ENCODE measurements at places on chromosomes 11 and 22.

GRCh38 chr22:42645938-42646568, 3.1 kb downstream of the CYB5R3 start:
- no peak for DNase-seq

- DNase-seq, result no peak
Measured at GRCh38 chr11:89477175-89477574, 14.0 kb downstream of the NOX4 start.

DNA sequence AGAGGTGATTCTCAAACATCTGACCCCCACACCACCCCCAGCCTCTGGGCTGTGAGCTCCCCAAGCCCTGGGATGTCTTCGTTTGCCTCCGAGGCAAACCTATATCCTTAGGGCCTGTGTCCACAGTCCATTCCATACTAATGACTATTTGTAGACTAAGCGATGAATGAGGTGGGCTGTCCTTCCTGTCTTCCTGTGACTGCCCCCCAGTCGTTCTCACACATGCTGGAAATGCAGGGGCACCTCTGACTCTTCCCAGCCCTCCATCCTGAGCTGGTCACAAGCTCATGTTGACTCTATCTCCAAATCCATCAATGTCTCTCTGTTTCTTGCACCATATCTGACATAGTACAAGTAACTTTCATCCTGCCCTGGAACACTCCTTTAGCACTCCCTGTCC, 4.8 kb downstream of the ATG16L2 start:
- DNase-seq, result peak; percentile 65

- peak; percentile 79 for DNase-seq
Measured at GRCh38 chr11:24588081-24588480, 91.2 kb downstream of the LUZP2 start.

DNA sequence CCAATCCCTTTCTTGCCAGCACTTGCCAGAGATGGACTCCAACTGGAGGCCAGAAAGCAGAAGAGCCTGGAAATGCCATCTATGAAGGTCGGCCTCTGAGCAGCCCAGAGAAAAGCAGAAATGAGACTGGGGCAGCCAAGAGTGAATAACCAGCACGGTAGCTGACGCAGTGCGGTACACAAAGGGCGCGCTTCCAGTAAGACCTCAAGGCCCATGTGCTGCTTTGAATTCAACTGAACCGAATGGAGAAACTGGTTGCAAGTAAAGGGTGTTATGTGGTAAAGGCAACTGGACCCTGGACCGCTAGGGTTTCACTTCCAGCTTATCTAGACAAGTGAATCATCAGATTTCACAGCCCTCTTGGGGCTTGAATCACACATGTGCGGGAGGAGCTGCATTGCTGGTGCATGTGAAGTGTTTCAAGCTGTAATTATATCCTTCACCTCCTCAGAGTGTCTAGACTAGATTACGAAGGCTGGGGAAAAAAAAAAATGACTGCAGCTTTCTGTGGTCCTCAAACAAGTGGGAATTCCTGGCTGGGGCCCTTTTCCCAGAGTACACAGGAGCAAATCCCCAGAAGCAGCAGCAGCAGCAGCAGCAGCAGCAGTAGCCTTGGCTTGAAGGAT, 128.9 kb downstream of the CCDC34 start:
- DNase-seq, result peak; percentile 94
